NCI-H774 (cell line): ENCODE measurements at places on chromosomes 11 and 22.

DNA sequence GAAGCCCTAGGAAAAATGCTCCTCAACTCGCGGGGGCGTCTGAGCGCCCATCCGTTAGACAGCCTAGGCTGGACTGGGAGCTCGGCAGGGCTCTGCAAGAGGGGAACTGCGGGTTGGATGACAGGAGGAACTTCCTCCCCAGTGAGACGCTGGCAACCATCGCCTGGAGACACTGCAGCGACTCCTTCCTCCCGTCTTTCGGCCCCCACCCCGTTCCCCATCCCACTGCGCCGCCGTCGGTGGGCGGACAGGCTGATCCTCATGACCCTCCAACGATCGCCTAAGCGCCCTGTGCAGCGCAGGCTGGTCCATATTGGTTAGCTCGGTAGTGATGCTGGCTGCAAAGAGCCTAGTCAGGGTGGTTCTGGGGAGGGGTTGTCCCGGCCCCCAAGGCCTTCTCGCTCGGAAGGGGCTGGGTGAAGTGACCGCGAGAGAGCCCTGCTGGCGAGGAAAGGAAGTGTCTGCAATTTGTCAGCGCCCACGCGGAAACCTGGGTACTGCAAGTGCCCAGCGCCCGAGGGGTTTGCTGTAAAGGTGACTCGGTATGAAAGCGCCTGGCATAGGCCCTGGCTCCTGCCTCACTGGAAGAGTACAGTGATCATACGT lies 638 bp downstream of the NRGN start:
- DNase-seq = no peak

GRCh38 chr11:72743321-72744221 lies 8.6 kb downstream of the ARAP1 start:
- no peak for DNase-seq

GRCh38 chr11:109304159-109304558 lies 117.8 kb upstream of the C11orf87 start:
- DNase-seq = no peak

DNA sequence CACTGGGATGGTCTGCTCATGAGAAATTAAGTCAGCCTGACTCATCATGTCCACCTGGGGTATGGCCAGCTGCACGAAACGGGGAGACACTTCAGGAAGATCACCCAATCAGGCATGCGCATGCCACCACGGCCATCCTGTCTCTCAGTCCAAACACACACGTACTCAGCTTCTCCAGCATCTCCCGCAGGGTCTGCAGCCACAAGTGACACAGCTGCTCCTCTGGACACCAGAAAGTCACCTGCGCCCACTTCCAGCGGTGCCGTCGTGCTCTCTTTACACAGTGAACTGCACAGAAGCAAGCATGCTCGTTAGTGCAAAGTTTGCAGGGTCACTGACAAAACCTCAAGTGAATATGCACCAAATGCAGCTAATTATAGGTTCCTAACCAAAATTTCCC lies 18.1 kb downstream of the CERK start:
- no peak for DNase-seq

GRCh38 chr11:46363455-46364005 lies 16.3 kb downstream of the DGKZ start:
- DNase-seq = no peak

DNA sequence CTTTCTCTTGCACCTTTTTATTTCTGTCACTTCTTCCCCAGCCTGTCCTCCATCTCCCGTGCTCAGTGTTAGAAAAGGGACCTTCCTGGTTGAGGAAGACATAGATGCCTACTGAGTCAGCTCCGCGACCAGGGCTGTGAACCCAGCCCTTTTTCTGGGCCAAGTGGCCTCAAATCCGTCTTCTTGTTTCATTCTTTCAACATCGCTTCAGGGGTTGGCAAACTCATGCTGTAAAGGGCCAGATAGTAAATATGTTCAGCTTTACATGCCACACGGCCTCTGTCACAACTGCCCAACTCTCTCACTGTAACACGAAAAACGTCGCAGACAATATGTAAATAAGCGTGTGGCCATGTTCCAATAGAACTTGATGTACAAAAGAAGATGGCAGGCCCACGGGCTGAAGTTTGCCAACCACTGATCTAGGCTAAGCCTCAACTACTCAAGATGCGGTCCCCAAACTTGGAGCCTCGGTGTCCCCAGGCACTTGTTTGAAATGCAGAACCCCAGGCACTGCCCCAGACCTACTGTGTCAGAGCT lies 338.4 kb downstream of the MN1 start:
- DNase-seq = no peak

DNA sequence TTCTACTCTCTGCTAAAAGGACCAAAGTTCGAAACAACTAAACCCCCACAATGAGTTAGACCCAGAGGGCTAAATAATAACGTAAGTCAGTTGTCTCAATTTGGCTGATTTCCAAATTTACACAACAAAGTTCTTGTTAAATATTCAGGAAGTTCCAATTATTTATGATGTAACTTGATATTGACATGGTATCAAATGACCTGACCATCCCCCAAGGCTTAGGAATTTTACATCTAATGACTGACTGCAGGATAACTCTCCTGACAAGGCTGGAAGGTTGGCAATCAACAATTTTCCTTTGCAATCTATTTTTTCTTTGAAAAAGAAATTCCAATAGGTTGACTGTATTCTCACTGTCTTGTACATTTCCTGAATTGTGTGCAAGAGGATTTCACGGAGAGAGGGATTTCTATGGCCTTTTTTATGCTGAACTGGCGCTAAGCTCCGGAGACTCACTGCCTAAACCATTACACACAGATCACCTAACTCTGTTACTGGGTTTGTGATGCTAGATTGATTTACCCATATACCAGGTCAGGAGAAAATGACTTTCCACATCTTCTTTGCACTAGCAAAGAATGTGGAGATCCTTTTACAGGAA lies 9.6 kb upstream of the CDON start:
- DNase-seq = no peak

GRCh38 chr11:27319072-27319471 lies 43.9 kb downstream of the CCDC34 start:
- DNase-seq = no peak

- no peak for DNase-seq
Observed at GRCh38 chr11:17765356-17766072, 30.9 kb downstream of the KCNC1 start.

GRCh38 chr11:94557421-94557820 lies 9.7 kb upstream of the PIWIL4 start:
- no peak for DNase-seq

DNA sequence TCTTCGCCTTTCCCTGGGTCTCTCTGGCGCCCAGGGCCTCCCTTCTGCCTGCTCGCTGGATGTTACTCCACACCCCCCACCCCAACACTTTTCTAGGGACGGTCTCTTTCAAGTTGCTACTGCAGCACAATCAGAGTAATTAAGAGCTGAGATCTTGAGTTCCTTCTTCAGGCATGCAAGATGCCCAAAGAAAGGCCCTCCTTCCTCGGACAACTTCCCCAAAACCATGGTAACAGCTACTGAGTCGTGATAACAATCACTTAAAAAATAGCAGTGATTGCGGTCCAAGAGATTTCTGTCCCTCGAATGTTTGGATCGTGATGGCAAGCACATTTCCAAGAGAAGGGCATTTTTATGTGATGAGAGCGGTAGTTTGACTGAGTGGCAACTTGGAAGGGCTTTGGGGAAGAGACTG lies 638 bp upstream of the TENM4 start:
- no peak for DNase-seq

DNA sequence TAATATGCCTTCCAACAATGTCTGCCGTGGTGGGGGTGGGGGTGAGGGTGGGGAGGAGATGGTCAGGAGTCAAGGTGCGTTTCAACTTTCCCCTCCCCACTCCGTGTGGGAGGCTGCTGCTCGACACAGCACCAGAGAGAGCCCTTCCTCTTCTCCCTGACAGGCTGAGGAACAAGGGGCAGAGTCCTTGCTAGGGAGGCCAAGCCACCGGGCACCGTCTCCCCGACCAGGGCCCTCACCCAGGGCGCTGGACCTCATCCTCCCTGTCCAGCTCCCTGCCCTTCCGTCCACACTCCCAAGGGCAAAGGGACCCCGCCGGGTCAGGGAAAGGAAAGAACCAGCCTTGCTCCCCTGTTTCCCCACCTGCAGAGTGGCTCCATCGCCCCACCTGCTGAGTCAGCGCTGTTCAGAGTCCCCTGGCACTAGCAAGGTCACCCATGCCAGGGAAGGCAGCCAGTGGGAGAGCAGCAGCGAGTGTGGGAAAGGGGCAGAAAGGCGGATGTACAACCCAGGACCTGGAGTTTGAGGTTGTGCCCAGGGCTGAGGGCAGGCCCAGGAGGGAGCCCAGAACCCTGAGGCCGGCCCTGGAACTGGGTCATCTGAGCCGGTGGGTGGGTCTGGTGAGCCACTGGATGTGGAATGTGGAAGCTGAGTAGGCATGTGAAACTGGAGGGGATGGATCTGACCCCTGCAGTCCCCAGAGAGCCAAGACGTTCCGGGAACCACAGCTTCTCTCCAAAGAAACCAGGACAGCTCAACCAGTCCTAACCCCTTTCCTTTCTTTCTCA lies 47.2 kb downstream of the BUD13 start:
- no peak for DNase-seq

DNA sequence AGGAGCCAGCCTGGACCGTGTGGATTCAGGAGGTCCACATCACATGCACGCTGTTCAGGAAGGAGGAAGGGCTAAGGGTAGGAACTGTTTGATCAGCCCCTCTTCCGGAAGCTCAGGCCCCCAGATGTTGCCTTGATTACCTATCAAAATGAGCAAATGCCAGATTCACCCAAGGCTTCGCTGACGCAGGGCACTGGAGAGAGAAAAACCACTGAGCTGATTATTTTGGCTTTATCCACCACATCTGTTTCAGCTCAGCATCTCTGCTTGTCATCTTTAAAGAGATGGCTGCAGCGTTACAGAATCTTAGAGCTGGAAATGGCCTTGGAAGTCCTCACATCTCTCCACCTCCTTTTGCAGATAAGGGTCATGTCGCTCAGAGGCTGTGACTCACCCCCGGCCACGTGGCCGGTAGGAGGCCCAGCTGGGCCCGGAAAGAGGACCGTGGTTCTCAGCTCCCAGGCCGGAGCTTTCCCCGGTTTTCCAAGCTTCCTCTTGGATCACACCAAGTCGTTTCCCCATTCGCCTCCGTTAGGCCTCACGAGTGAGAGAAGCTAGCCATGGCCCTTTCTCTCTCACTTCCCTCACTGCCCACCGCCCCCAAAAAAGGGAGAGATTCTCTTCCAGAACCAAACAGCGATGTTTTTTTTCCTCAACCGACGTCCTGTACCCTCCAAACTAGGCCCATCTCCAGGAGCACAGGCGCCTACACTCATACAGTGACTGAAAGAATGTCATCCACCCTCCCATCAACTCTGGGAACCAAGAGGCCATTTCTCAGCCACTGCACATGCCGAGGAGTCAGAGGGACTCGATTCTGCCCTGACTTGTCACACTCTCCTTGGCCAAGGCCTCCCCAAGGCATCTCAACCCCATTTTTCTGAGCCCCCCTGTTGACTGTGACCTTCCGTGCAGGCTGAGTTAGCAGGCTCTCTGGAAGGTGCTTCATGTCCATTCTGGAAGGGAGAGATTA lies 37.6 kb downstream of the LIF start:
- DNase-seq = no peak

- DNase-seq = no peak
Observed at GRCh38 chr22:27329131-27329850, 472.3 kb downstream of the MN1 start.

GRCh38 chr11:96817482-96818399 lies 427.9 kb downstream of the JRKL start:
- no peak for DNase-seq

DNA sequence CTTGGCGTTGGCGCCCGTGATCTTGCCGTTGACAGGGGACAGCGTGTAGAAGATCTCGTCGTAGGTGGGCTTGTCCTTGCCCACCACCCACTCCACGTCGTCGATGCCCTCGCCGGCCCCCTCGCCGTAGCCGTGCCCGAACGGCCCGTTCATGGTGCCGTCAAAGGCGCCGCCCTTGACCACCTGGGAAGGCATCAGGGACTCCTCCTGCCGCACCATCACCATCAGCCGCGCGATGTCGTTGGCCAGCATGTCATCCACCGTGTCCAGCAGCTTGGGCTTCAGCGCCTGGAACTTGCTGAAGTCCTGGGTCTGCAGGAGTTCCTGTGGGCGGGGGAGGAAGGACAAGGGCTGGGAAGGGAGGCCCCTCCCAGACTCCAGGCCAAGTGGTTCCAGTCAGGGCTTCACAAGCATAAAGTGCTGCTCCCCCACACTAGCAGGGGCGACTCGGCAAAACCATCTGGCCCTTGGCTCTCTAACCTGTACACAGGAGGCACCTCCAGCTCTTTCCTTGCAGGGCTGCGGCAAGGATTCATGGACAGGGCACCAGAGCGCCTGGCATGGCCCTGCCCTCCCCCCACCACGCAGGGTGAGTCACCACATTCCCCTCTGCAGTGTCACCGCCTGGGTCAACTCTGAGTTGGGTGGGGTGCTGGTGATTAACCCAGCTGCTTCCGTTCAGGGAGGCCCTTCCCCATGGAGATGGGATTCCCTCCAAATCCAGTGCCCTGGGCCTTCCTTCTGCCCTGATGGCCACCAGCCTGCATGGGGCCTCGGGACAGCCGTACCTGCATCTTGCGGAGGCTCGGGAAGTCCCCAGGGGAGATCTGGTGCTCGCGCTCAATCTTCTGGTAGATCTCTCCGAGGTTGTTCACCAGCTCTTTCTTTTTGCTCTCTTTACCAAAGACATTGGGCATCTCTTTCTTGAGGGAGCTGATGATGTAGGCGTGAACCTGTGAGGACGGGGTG lies 10.4 kb upstream of the CDC42BPG start:
- no peak for DNase-seq

DNA sequence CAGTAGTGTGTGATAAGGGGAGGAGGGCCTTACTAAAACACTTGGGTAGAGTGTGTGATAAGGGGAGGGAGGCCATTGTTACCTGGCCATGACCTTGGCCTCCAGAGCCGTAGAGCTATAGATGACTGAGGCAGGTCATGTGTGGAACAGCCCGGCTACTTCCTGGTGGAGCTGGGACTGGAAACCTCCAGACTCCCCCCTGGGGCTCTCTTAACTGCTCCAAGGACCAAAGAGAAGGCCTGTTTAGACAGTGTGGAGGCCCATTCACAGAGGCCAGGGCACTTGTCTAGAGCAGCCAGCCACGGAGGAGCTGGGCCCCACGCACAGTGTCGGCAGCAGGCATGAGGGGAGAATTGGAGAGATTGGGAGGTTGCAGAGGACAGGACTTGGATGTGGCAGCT lies 12.5 kb upstream of the MICALL1 start:
- DNase-seq = no peak

- no peak for DNase-seq
Observed at GRCh38 chr22:25701056-25701780, 40.8 kb upstream of the MYO18B start.
